ENCODE measurements at places on chromosomes 2 and 18.

- DNase-seq: no peak
Observed at GRCh38 chr2:176854062-176854461, 358.5 kb upstream of the HNRNPA3 start.

GRCh38 chr2:157777427-157777826 lies 98.7 kb downstream of the ACVR1 start:
- DNase-seq: no peak

DNA sequence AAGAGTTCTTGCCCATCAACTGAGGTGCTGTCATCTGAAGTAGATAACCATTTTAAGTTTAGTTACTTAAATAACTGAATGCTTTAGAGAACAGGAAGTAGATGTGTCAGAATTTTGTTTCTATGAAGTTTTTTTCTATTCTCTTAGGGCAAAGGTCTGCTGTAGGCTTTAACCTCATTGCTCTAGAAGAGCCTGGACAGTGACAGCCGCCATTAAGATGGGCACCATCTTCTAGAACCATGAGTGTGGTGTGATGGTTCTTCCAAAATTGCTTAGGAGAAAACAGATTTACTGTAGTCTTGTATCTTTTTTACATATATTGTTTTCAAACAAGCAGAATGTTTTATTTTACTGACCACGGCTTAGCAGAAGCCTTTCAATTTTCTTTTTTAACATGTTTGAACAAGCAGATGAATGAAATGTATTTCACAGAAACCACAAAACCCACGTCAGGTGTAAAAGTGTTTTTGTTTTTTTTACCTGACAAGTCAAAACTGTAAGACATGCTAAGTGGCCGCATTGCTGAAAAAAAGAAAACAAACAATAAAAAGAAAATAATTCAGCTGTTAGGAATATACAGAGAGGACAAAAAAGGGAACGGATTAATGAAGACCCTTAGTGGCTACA lies 77.9 kb downstream of the PRELID3A start:
- no peak for DNase-seq

DNA sequence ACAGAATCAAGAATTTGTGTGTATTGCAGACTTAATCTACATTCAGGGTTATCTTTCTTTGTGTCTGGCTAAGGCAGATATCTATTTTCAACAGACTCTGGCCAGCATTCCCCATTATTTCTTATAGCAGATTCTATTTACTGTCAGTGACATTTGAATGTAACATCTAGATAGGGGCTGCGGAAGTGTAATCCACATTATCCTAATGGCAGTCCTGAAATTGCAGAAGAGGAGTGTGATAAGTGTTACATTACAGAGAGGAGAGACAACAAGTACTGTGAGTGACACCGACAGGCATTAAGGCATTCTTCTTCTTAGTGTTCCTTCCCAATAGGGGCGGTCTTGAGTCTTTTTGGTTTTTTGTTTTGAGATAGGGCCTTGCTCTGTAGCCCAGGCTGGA lies 598.2 kb upstream of the NXPH2 start:
- DNase-seq: no peak

- DNase-seq: no peak
Observed at GRCh38 chr18:35771172-35771571, 189.6 kb downstream of the GALNT1 start.
